ENCODE measurements at places on chromosomes 12 and 14. TPM values are rescaled to one million over a fixed set of nuclear protein-coding genes. Genes with fewer than 3 reads are reported as not detected.

GRCh38 chr14:74838166-74838565 lies 37.8 kb downstream of the PROX2 start:
- no peak for DNase-seq

DNA sequence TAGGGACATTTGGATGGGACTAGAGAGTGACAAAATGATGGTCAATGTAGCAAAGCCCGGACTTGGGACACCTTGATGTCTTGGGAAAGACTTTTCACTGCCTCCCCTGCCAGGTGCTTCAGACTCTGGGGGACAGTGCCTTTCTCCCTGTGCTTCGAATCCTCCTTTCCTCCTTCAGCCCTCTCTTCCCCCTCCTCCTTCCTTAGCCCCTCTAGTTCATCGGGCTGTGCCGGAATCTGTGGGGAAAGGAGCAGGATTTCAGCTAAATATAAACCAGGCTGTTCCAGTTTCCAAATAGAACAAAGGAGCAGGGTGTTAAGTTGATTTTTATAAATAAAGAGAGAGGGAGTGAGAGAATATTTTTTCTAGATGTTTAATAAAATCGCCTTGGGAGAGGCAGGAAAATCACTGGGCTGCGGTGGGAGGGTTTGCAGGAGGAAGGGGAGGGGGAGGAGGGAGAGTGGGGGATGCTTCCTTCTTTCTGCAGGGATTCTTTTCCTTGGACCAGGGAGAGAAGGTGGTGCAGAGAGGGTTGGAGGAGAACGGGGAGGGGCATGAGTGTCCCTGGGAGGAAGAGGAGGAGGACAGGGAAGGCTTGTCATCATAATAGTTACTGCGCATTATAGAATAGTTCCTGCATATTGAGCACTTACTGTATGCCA lies 21.3 kb upstream of the CABP1 start:
- DNase-seq = no peak

DNA sequence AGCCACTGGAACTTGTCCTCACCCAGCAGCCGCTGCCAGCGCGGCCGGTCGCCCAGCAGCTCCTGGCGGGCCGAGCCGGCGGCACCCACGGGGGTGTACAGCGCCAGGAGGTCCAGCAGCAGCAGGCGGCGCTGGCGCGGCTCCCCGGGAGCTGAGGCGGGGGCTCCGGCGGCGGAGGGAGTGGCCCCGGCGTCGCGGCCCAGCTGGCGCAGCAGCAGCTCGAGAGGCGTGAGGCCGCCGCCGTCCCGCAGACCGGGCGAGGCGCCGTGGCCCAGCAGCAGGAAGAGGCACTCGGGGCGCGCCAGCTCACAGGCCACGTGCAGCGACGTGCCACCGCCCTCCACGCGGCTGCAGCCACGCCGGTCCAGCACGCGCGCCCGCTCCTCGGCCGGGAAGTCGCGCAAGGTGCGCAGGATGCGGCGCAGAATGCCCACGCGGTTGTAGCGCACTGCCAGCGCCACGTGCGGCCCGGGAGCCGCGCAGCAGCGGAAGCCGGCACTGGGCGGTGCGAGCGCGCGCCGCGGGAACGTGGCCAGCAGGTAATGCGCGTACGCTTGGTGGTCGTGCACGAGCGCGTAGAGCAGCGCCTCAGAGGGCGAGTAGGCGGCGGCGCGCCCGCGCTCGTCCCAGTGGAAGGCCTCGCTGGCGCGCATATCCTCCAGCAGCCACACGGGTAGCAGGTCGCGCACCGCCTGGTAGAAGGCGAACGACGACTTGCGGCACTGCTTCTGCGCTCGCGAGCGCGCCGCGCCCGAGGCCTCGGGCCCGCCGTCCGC lies 2.3 kb downstream of the ANKRD9 start:
- no peak for DNase-seq

DNA sequence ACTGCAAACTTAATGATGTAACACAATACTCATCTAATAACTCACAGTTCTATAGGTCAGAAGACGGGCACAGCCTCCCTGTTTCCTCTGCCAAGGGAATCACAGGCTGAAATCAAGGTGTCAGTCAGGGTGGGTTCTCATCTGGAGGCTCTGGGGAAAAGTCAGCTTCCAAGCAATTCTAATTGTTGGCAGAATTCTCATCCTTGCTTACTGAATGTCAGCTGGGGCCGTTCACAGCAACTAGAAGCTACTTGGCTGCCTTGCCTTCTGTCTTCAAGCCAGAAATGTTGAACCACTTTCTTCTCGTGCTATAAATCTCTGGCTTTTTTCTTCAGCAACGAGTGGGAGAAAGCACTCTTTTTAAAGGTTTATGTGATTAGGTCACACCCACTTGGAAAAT lies 80.1 kb upstream of the PDZRN4 start:
- no peak for DNase-seq

- DNase-seq = no peak
Measured at GRCh38 chr14:92646952-92647796, 101.3 kb downstream of the LGMN start.

GRCh38 chr12:49487605-49488004 lies 51.2 kb upstream of the KCNH3 start:
- DNase-seq = no peak

GRCh38 chr14:104075530-104076151 lies 9.9 kb upstream of the ASPG start:
- no peak for DNase-seq

DNA sequence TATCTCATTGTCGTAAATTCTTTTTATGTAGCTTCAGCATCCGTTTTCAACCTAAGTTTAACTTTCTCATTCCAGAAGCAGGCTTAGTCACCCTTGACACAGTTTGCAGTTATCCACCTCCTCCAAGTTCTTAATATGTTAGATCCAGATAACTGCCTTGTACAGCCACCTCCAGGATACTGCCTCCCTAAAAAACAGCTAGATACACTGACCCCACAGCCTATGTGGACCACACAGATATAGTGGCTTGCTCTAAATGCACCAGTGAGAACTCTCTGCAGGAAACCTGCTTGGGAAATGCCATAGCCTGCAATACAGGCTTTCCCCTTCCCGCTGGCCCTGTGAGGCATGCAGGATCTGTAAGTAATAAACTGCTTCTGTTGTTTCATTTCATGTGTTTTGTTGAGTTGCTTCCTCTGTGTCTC lies 11.1 kb upstream of the RTL1 start:
- no peak for DNase-seq

DNA sequence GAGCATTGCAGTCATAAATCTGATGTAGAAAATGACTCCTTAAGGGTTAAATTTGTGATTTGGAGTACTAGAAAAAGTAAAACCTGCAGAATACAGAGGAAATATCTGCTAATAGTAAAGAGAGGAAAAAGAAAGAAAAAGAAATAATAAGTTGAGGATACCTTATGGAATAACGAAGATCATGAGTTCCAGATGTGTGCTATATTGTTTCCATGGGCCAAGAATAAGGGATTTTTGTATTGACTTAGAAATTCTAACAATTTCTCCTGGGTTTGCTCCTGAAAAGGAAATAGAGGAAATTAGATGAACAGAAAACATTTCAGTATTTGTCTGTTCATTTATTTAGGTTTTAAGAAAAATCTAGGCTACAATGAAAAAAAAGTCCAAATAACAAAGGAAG lies 115.3 kb downstream of the ALG10B start:
- DNase-seq = no peak

GRCh38 chr14:81536241-81536771 lies 2.7 kb upstream of the SEL1L start:
- no peak for DNase-seq

GRCh38 chr14:43914041-43914693 lies 592.9 kb downstream of the FSCB start:
- peak; percentile 4 for DNase-seq

DNA sequence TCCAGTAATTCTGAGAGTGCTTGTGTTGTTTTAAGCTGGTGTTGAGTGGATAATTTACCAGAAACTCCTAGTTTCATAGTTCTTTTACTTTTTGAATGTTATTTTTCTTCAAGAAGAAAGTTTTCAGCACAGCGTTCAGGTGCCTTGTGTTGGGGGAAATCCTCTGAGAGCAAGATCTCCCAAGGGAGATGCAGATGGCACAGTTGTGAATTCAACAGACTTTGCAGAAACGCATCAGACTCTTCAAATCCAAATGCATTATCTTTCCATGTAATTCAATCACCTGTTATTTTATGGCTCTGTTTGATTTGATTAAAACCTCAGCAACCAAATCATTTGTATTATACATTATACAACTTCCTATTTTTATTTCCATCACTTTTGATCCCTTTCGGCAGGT lies 439.9 kb downstream of the EGLN3 start:
- DNase-seq = no peak

DNA sequence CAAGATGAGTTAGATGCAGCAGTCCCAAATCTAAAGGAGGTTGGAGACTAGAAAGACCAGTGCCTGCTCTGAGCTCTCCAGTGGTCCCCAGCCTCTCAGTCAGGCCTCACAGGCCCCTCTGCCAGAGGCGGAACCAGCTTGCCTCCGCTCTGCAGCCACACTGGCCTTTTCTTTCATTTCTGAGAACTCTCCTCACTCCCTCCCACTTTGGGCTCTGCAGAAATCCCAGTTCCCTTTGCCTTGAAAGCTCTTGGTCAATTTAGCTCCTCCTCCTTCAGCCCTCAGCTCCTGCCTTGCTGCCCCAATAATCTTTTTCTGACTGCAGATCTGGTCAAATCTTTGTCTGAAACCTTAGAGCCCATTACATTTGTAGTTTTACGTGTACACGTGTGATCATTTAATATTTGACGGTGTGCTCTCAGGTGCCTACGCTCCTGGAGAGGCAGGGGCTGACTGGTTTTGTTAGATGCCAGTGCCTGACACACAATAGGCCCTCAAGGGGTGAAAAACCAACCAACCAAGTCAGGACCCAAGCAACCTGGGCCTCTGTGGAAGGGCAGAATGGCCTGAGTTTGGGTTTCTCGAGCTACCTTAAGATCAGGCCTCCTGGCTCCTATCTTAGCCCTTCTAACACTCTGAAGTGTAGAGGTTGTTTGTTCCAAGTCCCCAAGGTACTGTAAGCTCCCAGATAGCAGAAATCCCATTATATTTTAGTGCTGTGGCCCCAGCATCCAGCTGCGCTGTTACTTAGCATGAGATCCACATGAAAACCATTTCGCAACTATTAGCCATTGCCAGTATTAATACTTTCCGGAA lies 1.1 kb upstream of the NUDT4 start:
- no peak for DNase-seq

- no peak for DNase-seq
Measured at GRCh38 chr14:69692594-69692993, 74.3 kb upstream of the SRSF5 start.

The ARHGEF25 gene
- 13.0 TPM for total RNA-seq

The FAM186B gene
- total RNA-seq = 0.62 TPM

The JPH4 gene
- 0.24 TPM for total RNA-seq

The FAIM2 gene
- total RNA-seq = 20.5 TPM
